ENCODE measurements at places on chromosomes 16 and 17.

- peak; percentile 91 for DNase-seq
These were observed 5.9 kb downstream of the CORO7 start for GRCh38 chr16:4410335-4411075.

DNA sequence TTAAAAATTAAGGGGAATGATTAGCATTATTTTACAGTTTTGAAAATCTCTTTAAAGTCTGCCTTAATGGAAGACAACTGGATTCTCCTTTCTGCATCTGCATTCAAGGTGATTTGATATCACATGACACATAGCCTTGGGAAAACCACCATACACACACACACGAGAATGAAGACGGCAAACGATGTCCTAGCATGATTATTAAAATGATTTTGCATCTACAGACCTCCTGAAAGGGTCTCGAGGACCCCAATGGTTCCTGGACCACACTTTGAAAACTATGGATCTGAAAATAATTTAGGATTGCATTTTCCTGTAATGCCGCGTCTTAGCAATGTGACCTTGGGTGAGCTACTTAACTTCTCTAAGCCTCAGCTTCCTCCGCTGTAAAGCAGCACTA, 11.8 kb upstream of the CHST4 start:
- DNase-seq: no peak

DNA sequence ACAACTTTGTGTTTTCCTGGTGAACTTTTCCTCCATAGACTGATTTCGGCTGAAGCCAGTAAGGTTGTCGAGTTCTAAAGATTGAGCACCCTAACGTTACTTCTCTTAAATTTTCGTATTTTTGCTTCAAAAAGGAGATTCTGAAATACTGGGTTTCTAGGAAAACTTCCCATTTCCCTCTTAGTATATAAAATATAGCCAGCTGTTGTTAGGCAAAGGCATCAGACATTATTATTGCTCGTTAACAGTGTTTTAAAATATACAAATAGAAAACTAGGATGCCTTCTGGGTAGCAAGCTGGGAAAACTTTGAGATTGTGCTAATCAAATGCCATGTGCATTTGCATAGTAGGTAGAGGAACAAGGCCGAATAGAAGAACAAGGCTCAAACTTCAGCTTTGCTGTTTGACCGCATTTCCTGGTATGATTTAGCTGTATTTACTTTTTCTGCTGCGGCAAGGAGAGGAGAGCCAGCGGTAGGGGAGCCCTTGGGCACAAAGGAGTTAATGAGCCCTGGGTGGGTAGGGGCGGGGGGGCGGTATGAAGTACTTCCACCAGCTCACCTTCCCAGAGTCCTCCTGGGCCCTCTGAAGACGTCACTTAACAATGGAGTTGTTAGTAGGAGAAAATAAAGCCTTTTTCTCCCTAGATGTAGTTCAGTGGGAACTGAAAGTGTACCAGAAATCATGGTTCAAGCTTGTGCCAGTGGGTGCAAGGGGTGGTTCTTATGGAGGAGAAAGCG, 151.9 kb downstream of the MSI2 start:
- DNase-seq: no peak

DNA sequence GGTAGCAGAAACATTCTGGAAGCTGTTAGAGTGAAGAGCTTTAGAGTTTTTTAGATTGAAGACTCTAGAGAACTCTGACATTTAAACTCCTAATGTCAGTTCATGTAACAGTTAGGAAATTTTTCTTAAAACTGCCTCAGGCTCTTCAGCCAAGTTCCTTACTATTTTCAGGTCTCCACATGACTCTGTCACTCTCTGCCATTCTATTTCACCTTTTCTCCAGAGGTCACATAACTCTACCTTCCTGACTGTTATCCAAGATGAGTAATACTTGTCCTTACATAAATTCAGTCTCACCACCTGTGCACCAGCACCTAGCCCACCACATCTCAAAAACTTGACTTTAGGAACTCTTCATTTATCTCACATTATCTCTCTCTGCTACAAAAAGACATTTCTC, 347.1 kb upstream of the CA10 start:
- no peak for DNase-seq

DNA sequence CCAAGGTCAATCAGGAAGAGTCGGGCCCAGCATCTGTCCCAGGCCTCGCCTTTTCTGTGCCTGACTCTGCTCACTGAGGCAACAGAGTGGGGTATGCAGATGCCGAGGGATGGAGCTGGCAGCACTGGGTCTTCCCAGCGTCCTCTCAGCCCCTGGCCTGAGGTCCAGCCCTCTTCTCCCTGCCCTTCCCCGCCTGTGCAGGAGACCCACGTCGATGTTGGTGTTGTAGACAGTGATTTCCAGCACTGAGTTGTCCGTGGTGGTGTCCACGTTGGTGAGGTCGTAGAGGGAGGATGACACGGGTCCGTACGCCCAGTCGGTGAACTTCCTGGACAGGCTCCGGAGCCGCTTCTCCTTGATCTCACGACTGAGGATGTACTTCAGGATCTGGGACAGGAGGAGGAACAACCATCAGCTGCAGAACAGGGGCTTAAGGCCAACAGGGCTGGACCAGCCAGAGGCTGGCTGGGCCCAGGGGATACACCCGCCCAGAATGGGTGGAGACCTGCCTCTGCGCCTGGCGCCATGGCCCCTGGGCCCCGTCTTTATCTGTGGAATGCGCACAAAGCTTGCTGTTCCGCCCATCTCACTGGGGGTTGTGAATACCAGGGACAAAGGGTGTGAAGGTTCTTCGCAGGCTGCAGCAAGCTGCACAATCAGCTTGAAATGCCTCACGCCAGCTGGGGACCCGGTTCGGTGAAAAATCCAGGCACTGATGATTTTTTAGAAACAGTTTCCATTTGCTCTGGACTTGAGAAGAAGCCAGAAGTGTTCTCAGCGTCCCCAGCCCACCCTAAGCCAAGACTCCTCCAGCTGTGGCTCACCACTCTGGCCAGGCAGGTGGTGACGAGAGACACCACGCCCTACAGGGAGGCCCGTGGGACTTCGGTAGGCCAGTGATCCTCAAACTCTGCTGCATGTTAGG, 27.5 kb downstream of the TRPV3 start:
- DNase-seq: peak; percentile 90

GRCh38 chr16:88329726-88330700, 52.7 kb upstream of the ZNF469 start:
- DNase-seq: no peak

GRCh38 chr17:13477180-13477611, 124.5 kb downstream of the HS3ST3A1 start:
- DNase-seq: peak; percentile 39

- no peak for DNase-seq
These were observed 11.5 kb downstream of the GSE1 start for GRCh38 chr16:85624646-85625045.

DNA sequence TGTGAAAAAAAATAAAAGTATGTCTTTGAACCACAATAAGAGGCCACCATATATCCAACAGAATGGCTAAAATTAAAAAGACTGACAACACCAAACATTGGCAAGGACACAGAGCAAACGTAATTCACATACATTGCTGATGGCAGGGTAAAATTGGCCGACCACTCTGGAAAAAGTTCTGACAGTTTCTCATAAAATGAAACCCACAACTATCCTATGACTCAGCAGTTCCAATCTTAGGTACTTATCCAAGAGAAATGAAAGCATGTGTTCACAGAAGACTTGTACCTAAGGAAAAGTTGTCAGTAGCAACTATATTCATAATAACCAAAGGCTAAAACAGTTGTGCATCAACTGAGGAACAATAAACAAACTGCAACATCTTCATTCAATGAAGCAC, 357.3 kb upstream of the XYLT1 start:
- DNase-seq: peak; percentile 17

- DNase-seq: peak; percentile 40
These were observed 207.3 kb downstream of the CCDC182 start for GRCh38 chr17:57537524-57538410.

DNA sequence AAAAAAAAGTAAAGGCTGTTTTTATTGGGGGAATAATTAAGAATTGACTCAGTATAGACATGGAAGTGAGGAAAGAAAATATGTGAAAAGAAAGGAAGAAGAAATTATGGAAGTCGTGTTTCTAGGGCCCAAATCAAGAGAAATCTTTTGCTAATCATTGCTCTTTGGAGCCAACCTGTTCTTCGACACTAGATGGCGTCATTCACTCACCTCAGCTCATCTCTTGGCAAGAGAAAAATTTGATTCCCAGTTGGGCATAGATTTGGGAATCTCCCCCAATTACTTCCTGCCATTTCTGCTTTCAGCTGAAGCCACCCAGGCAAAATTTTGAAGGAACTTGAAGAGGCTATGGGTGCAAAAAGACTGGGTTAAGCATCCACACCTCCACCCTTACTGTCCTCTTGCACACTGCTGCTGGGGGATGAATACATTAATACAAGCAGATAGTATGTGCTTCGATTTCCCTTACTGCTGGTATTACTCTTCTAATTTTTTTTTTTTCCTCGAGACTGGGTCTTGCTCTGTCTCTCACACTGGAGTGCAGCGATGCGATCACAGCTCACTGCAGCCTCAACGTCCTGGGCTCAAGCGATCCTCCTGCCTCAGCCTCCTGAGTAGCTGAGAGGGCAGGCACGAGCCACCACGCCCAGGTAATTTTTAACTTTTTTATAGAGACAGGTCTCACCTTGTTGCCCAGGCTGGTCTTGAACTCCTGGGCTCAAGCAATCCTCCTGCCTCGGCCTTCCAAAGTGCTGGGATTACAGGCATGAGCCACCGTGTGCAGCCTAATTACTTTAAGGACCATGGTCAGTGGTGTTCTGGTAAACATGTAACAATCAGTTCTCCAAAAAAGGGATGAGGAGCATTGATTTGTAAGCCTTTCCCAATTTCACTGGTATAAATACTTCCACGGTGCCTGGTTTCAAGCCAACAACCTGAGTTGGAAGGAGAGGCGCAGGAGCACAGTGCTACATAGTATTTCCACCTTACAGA, 13.5 kb downstream of the PSMD7 start:
- peak; percentile 69 for DNase-seq

Measured in fibroblast of pulmonary artery (primary cell).